A673 (cell line): ENCODE measurements at places on chromosomes 7 and 10. TPM values are rescaled to one million over a fixed set of nuclear protein-coding genes. Genes with fewer than 3 reads are reported as not detected.

The A1CF gene
- total RNA-seq: not detected in 2 replicates

The CD36 gene
- 0.39 and 0.83 TPM in 2 replicates for total RNA-seq

The GDF2 gene
- not detected in 2 replicates for total RNA-seq

The AGAP5 gene
- total RNA-seq: 5.7 and 6.4 TPM in 2 replicates

The OPALIN gene
- not detected in 2 replicates for total RNA-seq

The PPP1R9A gene
- 13.3 and 15.6 TPM in 2 replicates for total RNA-seq

The PEX1 gene
- total RNA-seq: 9.0 and 15.9 TPM in 2 replicates

The COA1 gene
- total RNA-seq: 105 and 115 TPM in 2 replicates

The PLEKHS1 gene
- total RNA-seq: 0.09 TPM in 1 of 2 replicates, not detected in the other

The LRRC61 gene
- total RNA-seq: 48.1 and 48.5 TPM in 2 replicates

The CDHR1 gene
- total RNA-seq: 0.20 TPM in 1 of 2 replicates, not detected in the other

The SPDYE11 gene
- not detected in 2 replicates for total RNA-seq

The CDK14 gene
- 128 and 131 TPM in 2 replicates for total RNA-seq

The CADPS2 gene
- 74.4 and 81.3 TPM in 2 replicates for total RNA-seq

DNA sequence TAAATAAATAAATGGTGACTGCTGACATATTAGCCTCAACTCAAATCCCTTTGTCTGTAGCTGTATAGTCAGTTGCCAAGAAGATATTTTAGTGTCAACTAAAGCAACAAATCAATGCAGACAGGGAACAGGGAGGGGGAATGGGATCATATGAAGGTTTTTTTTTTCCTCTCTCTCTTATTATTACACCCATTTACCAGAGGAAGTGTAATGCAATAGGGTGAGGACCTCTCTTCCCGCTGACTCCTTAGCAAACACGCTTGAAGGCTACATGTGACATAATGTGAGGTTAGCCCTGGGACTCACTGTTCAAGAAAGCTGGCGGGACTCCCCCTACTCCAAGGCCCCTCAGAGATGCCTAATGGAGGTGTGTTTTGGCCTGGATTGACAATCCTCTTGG, 88.2 kb downstream of the CHRM2 start:
- DNase-seq: peak; percentile 43

DNA sequence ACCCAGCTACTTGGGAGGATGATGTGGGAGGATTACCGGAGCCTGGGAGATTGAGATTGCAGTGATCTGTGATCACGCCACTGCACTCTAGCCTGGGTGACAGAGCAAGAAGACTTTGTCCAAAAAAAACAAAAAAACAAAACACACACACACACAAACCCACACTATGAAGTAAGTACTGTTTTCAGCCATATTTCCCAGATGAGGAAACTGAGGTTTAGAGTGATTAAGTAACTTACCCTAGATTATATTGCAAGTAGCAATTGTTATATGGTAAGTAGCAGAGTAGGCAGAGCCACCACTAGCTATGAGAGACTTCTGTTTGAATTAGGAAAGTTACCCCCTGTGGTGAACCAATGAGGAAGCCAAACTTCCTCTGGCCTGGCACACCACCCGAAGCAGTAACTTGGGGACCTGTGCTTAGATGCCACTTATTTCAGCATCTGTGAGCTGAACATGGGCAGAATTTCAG, 61.9 kb downstream of the MCU start:
- peak; percentile 45 for DNase-seq

DNA sequence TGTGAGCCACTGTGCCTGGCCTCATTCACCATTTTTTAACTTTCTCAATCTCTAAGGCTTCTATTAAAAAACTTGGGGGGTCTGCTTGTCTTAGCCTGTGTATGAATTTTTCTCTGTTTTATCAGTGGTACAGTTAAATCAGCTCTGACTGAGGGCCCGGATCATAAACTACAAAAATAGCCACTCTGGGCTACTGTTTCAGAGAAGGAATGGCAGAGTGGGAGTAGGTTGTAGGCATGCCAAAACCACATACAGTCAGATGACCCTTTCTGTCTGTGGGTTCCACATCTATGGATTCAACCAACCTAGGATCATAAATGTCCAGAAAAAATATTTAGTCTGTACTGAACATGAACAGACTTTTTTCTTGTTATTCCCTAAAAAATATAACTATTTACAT, 21.3 kb downstream of the TBC1D12 start:
- no peak for DNase-seq

- DNase-seq: no peak
Measured at GRCh38 chr10:91743465-91743864, 54.8 kb upstream of the TNKS2 start.

GRCh38 chr7:36942955-36943354, 218.7 kb upstream of the AOAH start:
- no peak for DNase-seq

DNA sequence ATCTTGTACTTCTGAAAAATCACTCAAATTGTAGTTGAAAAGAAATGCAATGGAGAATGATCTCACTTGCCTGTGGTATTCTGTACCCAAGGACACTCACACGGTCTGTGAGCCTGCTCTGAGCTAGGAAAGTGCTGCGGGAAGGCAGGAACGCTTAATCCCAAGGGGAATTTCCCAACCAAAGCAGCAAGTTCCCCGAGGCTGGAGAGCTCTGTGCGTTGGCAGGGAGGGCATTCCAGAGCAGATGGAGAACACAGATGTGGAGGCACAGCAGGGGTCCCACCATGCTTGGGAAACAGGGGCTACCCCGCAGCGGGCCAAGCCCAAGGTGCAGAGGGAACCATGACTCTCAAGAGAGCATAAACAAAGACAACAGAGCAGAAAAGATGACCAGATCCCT, 13.6 kb downstream of the SVIL start:
- peak; percentile 73 for DNase-seq

- no peak for DNase-seq
Measured at GRCh38 chr10:14571866-14572507, 202.7 kb downstream of the FAM107B start.

DNA sequence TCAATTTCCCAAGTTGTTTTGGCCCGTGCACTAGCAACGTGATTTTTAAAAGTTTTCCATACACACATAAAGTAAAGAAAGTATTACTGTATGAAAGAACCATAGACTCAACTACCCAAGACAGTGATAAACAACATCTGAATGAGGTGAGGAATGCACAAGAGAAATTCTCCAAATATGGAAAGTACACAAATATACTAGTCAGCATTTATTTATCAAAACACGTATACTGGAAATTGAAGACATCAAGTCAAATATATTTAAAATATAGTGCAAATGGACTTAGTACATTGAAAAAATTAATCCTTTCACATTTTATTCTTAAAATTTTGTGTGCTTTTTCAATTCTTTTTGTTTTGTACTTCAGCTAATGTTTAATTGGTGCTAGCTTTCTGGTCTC, 143.6 kb downstream of the ARL4A start:
- DNase-seq: no peak

DNA sequence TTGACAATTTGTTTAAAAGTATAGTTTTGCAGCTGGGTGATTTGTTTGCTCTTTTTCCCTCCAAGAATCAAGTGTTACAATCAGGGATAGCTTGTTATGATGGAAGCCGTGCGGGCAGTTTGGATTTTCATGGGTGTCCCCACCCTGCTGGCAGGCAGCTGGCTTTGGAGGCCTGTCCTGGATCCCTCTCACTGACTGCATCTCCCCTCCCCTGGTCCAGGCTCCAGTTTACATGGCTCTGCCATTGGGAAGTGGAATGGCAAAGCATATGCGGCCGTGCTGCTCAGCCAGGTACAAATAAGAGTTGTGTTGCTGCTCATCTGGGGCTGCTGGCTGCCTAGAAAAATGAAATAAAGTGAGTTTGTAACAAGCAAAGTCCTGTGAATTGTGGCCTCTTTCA, 76.0 kb downstream of the CXCL12 start:
- no peak for DNase-seq

DNA sequence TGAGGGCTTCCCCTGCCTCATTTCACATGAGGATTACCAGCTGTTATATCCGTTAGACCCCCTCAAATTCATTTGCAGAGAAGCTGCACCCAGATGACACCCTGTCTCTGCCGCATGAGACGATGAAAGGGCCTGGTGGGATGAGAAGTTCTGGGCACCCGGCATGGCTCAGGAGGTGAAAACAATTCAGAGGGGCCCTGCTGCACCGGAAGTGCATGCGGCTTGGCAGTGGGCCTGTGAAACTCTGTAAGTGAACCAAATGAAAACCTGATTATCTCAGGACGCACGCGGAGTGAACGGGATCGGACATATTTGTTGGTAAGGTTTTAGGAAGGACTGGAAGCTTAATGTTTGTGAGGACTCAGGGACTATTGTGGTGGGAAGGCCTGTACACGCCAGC, 511.2 kb downstream of the TCERG1L start:
- no peak for DNase-seq

- no peak for DNase-seq
Measured at GRCh38 chr10:109106604-109107003, 816.7 kb downstream of the XPNPEP1 start.

DNA sequence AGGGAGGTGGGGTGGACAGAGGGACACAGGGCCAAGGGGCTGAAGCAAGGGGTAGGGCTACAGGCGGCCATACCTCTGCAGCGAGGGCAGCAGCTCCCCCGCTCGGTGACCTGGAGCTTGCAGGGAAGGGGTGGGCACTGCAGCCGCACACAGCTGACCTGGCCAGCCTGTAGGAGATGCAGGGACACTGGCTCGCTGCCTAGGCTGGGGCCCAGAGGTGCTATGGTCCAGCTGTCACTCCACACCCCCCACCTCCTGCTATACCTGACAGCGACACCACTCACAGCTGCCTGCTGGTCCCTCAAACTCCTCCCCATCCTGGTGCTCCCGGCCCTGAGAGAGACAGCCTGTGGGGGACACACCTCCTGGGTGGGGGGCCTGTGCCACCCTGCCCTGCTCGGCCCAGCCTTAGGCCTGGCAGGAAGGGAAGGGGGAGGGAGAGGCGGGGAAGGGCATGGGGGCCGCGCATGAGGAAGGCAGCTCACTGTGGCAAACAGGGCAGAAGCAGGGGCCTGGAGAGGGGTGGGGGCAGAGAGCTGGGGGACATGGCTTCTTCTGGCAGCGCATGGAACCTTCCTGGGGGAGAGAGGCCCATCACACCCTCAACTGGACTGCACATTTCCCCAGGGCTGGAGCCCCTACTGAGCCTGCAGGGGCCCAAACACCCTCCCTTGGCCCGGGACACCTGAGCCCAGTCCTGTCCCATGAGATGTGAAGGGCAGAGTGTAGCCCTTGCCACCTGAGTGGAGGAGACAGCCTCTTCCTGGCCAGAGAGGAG, 23.9 kb downstream of the ATP6V1F start:
- DNase-seq: no peak

GRCh38 chr10:124044143-124044862, 49.1 kb downstream of the CHST15 start:
- DNase-seq: no peak

GRCh38 chr7:64733550-64734240, 60.5 kb upstream of the ZNF138 start:
- DNase-seq: no peak

GRCh38 chr7:132906193-132906835, 175.6 kb downstream of the CHCHD3 start:
- DNase-seq: no peak

DNA sequence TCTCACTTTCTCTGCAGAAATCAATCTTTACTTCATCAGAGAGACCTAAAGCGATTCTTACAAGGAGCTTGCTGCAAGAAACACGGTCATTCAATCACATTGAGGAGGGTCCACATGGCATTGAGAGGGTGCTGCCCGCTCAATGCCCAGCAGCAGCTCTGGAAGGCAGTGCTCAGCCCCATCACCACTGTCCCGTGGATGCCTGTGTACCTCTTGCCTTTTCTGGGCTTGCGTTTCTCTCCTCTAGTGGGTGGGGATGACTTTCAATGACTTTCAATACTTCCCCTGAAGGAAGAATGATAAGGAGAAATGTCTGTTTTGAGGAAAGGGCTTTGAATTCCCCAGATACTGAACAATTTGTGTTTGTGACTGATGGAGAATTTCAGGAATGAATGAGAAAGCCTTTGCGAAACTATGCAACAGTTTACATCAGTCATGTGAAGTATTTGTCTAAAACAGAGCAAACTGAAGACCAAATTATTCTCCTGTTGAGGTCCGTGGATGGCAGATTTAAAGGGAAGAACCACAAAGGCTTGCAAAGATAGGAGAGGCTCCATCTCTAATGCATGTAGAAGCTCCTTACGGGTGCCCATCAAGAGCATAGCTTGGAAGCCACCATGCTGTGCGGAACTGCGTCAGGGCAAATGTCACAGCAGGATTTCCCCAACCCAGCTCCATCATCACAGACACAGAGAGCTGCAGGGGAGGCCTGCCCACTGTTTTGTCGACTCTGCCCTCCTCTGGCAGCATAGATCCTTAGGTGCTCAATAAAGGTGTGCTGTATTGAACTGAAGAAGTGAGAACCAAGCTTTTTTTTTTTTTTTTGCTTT, 6.6 kb upstream of the ZNF22 start:
- DNase-seq: no peak

- no peak for DNase-seq
Measured at GRCh38 chr10:101828766-101829551, 10.7 kb upstream of the OGA start.

DNA sequence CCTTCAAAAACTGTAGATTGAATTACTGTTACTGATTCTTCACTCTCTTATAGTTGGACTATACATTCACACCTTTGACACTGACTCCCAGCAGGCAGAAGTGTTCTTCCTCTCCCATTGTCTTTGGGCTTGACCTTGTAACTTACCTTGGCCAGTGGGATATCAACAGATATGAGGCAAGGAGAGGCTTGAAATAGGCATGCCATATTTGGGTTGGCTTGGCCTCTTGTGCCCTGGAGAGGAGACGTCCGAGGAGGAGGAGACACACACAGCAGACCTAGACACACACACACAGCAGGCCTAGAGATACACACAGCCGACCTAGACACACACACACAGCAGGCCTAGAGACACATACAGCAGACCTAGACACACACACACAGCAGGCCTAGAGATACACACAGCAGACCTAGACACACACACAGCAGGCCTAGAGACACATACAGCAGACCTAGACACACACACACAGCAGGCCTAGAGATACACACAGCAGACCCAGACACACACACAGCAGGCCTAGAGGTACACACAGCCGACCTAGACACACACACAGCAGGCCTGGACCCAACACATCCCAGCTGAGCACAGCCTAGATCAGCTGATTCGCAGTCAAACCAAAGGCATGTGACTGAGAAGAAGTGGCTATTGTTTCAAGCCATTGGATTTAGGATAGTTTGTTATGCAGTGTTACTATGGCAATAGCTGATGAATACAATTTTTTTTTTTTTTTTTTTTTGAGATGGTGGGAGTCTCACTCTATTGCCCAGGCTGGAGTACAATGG, 12.5 kb upstream of the GNA12 start:
- no peak for DNase-seq

GRCh38 chr10:4847561-4848355, 21.8 kb downstream of the AKR1E2 start:
- peak; percentile 27 for DNase-seq

DNA sequence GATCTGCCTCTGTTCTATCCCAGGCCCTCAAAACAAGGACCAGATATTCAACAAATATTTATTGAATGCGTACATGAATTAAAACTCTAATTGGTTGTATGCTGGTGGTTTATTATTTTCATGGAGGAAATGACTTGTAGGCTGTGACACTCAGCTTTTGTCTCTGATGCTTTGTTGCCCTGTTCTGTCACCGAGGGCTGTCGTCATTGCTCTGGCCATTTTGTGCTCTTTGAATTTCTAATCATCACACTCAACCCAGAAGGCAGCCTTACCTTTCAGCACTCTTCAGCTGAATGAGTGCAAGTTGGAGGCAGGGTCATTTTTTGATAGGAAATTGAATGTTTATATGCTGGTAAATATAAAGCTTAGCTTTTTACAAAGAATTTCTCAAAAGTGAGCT, 14.5 kb downstream of the SRGN start:
- no peak for DNase-seq

- DNase-seq: no peak
Measured at GRCh38 chr7:37013771-37014170, 289.5 kb upstream of the AOAH start.

GRCh38 chr7:14184292-14184864, 194.9 kb upstream of the ETV1 start:
- DNase-seq: no peak
